ENCODE measurements at places on chromosomes 2 and 18.

GRCh38 chr2:72833084-72833714, 7.4 kb upstream of the EXOC6B start:
- DNase-seq = no peak

DNA sequence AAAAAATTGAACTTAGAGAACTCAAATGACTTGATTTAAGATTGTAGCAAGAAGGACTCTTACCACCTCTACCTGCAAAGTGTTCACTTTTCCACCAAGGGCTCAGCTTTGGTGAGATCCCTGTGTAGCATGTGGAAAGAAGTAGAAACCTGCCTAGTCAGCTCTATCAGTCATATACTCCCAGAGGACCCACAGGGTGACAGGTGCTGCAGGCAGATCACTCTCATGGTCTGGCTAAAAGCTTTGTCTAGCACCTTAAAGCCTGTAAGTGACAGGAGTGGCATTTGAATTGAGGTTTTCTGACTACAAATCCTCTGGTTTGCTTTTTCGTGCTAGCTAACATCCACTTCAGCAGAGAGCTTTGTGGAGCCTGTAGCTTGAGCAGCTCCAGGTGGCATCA, 18.7 kb upstream of the NEMP2 start:
- no peak for DNase-seq

DNA sequence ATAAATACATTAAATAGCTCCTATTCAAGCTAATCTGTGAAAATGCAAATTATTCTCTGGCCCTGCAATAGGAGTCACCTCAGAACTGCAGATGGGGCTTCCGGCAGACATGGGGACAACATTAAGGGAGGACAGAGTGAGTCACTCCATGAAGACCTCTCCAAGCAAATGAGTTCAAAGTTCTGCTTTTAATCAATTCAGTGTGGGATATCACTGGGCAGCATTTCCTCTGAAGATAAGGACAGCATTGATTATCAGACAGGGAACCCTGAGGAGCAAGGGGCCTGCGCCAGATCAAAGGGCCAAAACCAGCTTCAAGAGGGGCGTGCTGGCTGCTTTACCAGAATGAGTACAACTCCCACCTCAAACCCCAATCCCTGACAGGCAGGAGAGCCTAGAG, 356.9 kb upstream of the KLHL29 start:
- DNase-seq = no peak

GRCh38 chr2:60556576-60557485, 3.4 kb upstream of the BCL11A start:
- no peak for DNase-seq

DNA sequence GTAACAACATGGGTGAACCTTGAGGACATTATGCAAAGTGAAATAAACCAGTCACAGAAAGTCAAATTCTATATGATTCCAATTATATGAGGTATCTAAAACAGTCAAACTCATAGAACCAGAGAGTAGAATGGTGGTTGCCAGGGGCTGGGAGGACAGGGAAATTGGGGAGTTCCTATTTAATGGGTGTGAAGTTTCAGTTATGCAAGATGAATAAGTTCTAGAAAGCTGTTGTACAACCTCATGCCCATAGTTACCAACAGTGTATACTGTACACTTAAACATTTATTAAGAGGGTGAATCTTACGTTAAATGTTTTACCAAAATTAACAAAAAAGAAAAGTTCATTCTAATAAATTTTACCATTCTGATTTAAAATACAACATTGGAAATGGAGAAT, 92.7 kb upstream of the WDSUB1 start:
- no peak for DNase-seq

DNA sequence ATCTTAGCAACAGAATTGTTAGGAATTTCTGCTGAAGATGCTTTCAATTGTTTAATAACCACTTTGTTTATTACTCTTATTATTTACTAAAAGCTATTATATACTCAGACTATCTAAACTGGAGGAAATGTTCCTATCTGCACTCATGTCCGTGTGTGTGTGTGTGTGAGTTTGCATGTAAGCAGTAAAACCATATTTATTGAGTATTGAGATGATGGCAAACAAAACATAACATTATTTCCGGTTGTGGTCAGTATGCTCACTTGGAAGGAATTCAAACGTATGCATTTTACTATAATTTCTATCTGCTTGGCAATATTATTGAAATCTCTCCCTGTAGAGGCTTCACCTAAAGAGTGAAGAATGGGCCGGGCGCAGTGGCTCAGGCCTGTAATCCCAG, 43.0 kb upstream of the ZNF804A start:
- no peak for DNase-seq

DNA sequence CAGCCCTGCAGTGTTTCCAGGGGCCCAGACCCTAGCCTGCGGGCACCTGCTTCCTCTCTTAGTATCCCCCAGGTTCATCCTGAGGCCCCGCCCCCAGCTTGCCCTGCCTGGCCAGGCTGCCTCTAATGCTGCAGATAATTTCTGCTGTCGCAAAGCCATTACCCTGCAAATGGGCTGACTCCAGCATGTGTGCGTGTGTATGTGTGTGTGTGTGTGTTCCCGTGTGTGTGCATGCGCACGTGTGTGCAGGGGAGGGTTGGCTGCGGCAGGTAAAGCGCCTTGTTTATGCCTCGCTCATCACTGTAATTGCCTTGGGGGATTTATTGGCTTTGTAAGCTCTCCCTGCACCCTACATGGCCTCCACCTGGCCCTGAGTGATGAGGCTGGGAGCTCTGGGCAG, 7.6 kb upstream of the PRSS56 start:
- no peak for DNase-seq

DNA sequence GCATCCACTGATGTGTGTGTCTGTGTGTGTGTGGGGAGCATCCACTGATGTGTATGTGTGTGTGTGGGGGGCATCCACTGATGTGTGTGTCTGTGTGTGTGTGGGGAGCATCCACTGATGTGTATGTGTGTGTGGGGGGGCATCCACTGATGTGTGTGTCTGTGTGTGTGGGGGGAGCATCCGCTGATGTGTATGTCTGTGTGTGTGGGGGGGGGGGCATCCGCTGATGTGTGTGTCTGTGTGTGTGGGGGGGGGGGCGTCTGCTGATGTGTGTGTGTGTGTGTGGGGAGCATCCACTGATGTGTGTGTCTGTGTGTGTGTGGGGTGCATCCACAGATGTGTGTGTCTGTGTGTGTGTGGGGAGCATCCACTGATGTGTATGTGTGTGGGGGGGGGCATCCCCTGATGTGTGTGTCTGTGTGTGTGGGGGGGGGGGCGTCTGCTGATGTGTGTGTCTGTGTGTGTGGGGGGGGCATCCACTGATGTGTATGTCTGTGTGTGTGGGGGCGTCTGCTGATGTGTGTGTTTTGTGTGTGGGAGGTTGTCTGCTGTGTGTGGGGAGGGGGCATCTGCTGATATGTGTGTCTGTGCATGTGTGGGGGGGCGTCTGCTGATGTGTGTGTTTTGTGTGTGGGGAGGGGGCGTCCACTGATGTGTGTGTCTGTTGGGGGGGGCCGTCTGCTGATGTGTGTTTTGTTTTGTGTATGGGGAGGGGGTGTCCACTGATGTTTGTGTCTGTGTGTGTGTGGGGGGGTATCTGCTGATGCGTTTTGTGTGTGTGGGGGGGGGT, 125.9 kb downstream of the NFATC1 start:
- DNase-seq = no peak

GRCh38 chr2:23803264-23803964, 123.5 kb downstream of the ATAD2B start:
- no peak for DNase-seq

GRCh38 chr18:29241199-29241598, 1064.3 kb upstream of the CDH2 start:
- DNase-seq = no peak

- no peak for DNase-seq
These were observed 13.6 kb downstream of the FHOD3 start for GRCh38 chr18:36311026-36311570.

DNA sequence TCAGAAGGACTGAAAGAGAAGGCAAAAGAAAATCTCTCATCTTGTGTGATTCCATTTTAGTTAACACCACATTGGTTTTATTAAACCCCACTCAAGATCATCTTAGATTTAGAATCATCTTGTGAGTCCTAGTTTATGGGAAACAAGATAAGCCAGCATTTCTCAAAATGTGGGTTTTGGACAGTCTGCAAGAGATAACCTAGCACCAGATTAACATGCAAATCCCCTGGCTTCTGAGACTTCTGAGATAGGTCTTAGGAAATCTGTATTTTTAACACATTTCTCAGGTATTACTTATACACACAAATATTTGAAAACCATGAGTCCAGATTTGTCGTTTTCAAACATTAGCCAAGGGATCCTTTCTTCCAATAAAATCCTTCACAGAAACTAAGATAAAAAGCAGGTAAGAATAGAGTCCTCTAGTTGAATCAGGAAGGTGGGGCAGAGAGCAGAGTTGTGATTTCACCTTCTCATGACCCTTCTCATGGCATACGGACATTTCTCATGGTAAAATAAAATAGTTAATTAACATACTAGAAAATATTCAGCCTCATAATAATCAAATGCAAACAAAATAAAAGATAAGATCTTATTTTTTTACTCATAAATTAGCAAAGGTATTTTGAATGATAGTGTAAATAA, 287.2 kb upstream of the FN1 start:
- no peak for DNase-seq

- DNase-seq = no peak
These were observed 317.6 kb downstream of the LNPK start for GRCh38 chr2:175684466-175684865.

GRCh38 chr2:190540048-190540447, 5.5 kb upstream of the NEMP2 start:
- DNase-seq = no peak

GRCh38 chr18:54888933-54889332, 60.7 kb downstream of the RAB27B start:
- DNase-seq = no peak

- DNase-seq = no peak
These were observed 277.7 kb upstream of the HNRNPA3 start for GRCh38 chr2:176934869-176935415.

- no peak for DNase-seq
These were observed 541.6 kb downstream of the SLC4A3 start for GRCh38 chr2:220168891-220169546.

- DNase-seq = no peak
These were observed 89.9 kb upstream of the SLC1A4 start for GRCh38 chr2:64899081-64899865.

- DNase-seq = no peak
These were observed 308.5 kb downstream of the KCNS3 start for GRCh38 chr2:18186816-18187613.

GRCh38 chr2:23286758-23287704, 97.9 kb upstream of the KLHL29 start:
- DNase-seq = no peak

- DNase-seq = no peak
These were observed 141.0 kb downstream of the THADA start for GRCh38 chr2:43454791-43455190.

- DNase-seq = no peak
These were observed 4.8 kb downstream of the ALK start for GRCh38 chr2:29916571-29916970.

- DNase-seq = no peak
These were observed 30.0 kb upstream of the BARD1 start for GRCh38 chr2:214839464-214839863.

DNA sequence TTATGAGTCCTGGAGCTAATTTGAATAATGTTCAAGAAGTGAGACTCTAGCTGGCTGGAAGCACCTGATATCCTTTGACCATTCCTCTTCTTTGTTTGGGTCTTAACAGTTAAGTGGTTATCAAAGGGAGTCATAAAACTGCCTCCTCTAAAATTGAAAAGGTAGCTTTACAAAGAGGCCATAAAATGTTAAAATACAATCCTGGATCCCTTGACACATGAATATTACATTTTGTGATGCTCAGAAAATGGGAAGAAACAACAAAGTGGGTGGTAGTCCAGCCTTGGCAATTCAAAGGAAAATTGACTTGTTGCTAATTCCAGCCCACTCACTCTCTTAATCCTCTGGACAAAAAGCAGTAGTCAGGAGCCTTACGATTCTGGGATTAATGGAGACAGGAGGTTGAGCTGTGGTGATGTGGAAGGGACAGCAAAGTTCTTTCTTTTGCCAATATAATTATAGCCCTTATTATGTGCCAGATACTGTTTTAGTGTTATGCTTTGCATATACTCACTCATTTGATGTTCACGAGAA, 339.2 kb downstream of the PDE11A start:
- no peak for DNase-seq

DNA sequence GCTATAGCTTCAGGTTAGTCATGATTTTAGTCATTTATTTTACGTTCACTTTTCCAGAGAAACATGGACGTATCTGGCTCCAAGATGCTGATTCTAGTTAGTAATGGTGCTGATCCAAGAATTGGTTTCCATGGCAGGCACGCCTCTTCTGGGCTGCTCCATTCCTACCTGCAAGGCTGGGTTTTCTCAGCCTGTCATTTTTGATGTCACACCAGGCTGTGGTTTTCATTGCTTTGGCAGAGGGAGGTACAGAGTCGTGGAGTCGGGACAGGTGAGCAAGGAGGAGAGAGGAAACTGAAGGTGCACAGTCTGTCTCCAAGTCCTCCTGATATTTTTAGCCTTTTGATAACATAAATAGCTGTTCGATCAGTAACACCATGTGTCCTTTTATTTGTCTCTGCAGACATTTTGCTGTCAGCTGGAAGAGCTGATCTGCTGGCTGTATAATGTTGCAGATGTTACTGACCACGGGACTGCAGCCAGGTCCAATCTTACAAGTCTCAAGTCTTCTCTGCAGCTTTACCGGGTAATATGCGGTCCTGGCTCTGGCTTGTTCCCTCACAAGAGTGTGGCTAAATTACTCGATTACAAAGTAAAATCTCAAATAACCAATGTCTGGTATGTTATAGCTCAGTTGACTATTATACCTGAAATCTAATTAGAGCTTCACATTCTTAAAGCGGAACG, 17.8 kb downstream of the CEP68 start:
- no peak for DNase-seq

GRCh38 chr2:241308267-241308666, 7.2 kb downstream of the HDLBP start:
- no peak for DNase-seq

DNA sequence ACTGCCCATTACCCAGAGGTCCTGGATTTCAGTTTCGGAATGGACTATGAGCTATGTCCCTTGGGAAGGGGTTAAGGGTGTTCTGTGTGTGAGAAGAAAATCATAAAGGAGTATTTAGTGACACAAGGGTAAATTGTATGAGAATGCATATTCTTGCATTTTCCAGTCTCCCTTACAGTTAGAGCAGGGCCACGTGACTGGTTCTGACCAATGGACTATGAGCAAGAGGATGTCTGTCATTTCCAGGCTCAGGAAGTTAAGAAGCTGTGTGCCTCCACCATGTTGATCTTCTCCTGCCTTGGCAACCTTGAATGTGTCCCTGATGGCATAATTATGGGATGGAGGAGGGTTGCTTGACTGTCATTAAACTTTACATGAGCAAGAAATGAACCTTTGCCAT, 94.9 kb downstream of the DHRS9 start:
- no peak for DNase-seq

DNA sequence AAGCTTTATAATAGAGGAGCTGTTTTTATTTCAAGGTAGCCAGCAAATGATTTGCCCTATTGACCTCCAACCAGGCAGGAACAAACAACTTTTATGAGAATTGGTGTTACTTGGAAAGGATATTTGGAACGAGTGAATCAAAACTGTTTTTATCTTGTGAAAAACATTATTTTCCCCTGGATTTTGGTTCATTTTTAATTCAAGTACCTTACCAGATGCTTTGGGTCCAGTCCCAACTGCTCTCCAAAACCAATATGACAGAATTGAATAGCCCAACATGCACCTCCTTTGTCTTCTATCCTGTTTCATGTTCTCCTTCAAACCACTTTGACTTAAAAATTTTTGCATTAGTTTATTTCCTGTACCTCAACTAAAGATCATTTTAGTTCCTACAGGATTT, 178.6 kb upstream of the RBMS1 start:
- no peak for DNase-seq

- no peak for DNase-seq
These were observed 401.9 kb downstream of the LNPK start for GRCh38 chr2:175599966-175600831.

- DNase-seq = no peak
These were observed 27.5 kb downstream of the PMAIP1 start for GRCh38 chr18:59927246-59927825.
